ENCODE measurements at places on chromosomes 5 and 9. TPM values are rescaled to one million over a fixed set of nuclear protein-coding genes. Genes with fewer than 3 reads are reported as not detected.

GRCh38 chr5:143588933-143589662 lies 185.6 kb upstream of the NR3C1 start:
- no peak for DNase-seq

Gene PPP2R2B
- total RNA-seq = not detected

Gene GMCL2
- not detected for total RNA-seq

GRCh38 chr5:68114378-68115040 lies 101.0 kb upstream of the PIK3R1 start:
- DNase-seq = no peak

- DNase-seq = peak; percentile 77
Measured at GRCh38 chr9:19174127-19174912, 47.0 kb upstream of the PLIN2 start.

DNA sequence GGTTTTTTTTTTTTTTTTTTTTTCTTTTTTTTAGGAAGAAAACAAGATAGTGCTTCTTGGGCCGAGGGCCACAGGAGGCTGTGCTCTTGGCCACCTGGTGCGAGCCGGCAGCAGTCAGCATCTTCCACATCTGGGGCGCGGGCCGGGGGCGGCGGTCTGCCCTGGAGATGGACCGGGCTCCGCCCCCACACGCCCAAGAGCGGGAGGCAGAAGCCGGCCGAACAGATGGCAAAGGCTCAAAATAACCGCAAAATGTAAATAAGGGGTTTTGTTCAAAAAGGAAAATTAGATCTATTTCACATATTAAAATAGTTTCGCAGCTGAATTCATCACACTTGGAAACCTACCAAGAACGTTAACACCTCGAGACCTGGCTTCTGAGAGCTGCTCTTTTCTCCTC lies 51.5 kb upstream of the UBAC1 start:
- DNase-seq = no peak

Gene SH2D3C
- total RNA-seq = 27.3 TPM

- no peak for DNase-seq
Measured at GRCh38 chr9:132632413-132633129, 37.2 kb downstream of the DDX31 start.

DNA sequence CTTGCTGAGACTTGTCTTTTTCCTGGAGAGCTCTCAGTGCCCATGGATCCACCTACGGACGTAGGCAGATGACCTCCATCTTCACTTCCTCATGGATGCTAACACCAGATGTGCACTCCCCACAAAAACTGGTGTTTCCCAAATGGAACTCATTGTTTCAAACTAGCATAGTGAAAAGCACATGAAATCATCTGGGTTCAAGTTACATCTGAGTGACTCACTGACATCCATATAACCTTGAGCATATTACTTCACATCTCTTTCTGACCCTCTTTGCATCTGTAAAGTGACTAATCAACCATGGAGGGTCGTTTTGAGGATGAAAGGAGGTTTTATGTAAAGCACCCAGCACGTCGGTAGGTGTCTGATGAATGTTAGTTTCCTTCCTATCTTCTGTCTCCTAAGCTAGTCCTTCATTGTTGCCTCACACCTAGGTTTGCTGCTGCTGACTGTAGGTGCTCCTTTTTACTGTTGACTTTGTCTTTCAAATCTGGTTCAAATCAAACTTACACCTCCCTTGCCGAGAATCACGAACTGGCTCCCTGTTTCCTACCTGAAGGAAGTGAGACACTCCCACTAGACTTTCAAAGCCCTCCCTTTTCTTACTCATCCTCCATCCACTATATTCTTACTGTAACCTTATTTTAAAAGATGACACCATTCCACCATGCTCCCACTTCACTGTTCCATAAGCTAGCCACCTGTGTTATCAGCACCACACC lies 10.3 kb downstream of the OCLN start:
- DNase-seq = no peak

DNA sequence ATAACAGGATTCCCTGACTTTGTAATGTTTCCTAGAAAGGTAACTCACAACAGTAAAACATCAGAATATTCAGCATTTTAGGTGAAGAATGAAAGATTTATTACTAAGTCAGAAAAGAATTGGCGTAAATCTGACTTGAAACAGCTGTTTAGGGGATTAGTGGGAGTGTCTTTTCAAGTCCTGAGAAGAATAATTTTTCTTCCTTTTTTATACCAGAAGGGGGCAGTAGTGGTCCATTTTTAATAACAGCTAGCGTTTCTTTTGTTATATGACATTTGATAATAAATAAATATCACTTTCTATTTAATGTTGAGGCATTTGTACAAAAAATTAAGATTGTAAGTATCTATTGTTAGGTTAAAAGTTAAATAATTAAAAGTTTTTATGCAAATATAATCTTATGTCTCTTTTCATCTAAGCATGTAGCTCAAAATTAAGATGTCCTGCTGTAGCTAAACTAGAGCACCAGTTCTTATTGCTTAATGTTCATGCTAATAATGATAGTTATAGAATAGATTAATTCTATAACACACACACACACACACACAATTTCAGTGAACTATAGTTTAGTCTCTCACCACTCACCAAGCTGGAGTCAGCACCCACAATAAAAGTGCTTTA lies 258.7 kb upstream of the ARRDC3 start:
- DNase-seq = no peak

- no peak for DNase-seq
Measured at GRCh38 chr5:82549263-82549662, 271.1 kb upstream of the RPS23 start.

GRCh38 chr9:120668399-120668798 lies 45.9 kb downstream of the MEGF9 start:
- no peak for DNase-seq

DNA sequence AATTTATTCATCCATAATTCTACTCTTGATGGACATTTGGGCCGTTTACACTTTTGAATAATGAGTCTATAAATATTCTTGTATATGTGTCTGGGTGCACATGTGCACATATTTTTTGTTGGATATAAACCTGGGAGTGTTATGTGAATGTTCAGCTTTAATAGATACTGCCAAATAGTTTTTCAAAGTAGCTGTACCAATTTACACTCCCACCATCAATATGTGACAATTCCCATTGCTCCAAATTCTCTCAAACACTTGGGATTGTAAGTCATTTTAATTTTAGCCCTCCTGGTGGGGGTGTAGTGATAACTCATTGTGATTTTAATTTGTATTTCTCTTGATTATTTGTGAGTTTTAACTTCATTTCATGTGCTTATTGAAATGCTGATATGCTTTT lies 114.9 kb downstream of the GRIA1 start:
- no peak for DNase-seq
